ENCODE measurements at places on chromosomes 6 and 20.

DNA sequence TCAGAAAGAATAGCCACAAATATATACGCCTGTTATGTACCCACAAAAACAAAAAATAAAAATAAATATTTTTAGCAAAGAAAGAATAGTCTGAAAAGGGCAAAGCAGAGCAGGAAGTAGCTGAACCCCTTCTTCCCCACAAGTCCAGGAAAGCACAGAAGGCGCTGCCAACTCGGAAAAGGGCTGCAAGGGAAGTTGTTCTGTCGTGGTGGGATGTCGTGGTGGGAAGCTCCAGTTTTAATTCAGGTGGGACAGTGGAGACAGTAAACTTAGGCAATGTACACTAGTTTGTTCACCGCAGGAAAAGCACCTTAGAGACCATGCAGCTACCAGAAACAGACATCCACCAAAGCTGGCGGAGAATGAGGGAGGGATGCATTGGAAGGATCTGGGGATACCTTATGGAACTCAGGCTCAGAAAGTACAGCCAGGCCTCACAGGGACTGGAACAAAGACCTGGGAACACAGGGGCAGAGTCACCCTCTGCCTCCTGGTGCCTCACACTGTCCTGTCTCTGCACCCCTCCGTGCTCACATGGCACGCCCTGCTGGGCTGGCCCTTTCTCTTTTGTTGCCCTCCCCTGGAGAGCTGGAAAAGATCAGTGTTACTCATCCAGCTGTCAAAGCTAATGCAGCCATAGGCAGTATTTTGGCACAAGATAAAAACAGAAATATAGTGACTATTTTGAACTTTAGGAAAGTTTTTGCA is 3.3 kb upstream of the APMAP start:
- DNase-seq = no peak

DNA sequence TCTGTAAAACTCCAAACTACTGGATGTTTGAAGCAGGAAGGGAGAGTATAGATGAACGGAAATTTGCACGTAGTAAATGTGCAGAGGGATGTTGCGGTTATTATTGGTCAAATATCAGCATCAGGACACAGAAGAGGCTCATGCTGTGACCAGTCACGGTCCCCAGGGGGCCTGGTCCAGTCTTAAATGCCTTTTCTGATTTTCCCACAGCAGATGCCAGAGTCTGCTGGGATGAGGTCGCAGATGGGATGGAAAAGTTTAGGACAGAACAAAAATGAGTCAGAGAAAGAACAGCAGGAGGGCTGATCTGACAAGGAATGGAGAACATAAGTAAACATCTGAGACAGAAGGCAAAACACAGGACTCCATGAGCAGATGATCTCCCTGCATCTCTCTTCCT is 11.7 kb upstream of the SIRPG start:
- no peak for DNase-seq

DNA sequence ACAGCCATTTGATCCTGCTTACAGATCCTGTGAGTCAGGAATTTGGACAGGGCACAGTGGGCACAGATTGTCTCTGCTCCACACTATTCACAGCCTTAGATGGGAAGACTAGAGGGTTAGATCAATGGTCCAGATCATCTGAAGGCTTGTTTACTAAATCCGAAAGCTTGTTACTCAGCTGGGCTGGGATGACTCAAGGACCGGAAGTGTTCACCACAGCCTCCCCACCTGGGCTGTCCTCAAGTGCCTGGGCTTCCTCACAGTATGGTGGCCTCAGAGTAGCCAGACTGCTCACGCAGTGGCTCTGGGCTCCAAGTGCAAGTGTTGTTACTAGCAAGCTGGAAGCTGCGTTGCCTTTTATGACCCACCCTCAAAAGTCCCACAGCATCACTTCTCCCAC is 75.4 kb upstream of the INSM1 start:
- no peak for DNase-seq

- DNase-seq = peak; percentile 83
Observed at GRCh38 chr6:150377211-150377781, 8.5 kb downstream of the IYD start.

- DNase-seq = no peak
Observed at GRCh38 chr20:58883241-58883691, 30.8 kb downstream of the GNAS start.

- peak; percentile 8 for DNase-seq
Observed at GRCh38 chr20:52975029-52975732, 3.0 kb downstream of the TSHZ2 start.

GRCh38 chr6:4667591-4667990 is 108.6 kb upstream of the CDYL start:
- DNase-seq = no peak
